ENCODE measurements at places on chromosomes 7 and 10.

GRCh38 chr10:98339799-98340198 lies 71.8 kb upstream of the LOXL4 start:
- no peak for DNase-seq

- no peak for DNase-seq
Observed at GRCh38 chr7:14177876-14178275, 188.4 kb upstream of the ETV1 start.

DNA sequence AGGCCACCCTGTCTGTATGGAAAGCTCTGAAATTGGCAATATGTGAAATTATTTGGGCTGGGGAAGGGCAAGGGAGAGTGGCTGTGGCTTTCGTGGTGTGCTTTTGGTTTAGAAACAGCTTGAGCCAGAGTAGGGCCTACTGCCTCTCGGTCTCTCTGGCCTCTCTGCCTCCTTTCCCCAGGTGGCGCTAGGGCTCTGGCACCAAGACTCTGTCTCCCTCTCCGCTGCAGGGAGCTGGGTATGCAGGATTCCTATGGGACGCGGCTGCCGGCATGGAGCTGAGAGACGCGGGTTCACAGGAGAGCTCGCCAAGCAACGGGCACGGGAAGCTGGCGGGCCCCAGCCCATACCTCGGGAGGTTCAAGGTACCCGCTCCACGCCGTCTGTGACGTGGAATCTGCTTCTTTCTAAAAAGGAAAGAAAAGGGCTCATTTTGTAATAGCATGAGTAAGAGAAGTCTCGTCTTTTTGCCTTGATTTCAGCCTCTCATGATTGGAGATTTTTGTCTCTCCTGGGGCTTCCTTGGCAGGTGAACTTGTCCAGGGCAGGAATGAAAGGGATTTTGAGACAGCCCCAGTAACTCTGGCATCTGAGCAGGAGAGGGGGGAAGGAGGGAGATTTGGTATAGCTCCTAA lies 105.1 kb upstream of the ANLN start:
- no peak for DNase-seq

DNA sequence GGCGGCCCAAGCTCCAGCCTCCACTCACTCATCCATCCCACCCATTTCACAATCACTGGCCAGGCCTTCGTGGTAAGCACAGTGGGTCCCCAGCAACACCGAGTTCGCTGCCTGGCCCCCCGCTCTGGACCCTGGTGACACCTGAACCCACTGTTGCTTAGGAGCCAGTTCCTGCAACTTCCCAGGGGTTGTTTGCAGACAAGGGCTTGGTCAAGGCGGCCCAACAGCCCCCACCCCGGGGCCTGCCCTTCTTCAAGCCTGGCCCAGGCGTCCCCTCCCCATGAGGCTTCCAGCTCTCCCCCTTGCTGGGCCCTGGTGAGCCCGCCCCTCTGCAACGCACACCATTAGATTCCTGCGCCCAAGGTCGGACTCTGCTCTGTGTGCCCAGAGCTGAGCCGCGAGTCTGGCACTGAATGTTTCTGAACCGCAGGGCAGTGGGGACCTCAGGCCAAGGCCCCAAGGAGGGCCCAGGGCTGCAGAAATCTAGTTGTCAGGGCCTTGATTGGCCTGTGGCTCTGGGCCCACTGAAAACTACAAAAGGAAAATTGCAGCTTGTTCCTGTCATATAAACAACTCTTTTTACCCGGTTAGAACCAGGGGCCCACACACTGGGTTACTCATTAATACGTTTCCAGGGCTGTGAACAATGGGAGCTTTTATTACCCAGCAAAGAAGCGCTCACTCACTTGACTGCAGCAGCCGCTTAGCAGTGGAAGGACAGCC lies 2.1 kb upstream of the COX19 start:
- DNase-seq = no peak

DNA sequence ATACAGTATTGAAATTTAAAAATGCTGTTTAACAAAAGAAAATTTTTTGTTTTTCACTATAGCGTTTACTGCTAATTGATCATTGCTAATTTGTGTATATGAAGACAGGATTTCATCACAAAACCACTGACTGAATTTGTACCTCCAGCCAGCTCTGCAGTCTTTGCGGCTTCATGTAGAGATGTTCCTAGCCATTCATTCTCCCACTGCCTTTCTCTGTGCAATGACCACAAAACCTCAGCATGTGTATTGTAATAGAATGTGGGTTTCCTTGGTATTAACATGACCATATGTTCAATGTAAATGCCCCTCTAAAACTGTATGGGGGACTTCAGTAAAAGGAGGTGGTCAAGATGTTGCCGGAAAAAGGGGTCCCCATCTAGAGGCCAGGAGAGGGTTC lies 81.1 kb upstream of the STEAP1B start:
- DNase-seq = no peak

- DNase-seq = no peak
Observed at GRCh38 chr7:68314208-68314607, 1284.1 kb upstream of the AUTS2 start.

- no peak for DNase-seq
Observed at GRCh38 chr10:132027423-132027983, 38.2 kb upstream of the JAKMIP3 start.

DNA sequence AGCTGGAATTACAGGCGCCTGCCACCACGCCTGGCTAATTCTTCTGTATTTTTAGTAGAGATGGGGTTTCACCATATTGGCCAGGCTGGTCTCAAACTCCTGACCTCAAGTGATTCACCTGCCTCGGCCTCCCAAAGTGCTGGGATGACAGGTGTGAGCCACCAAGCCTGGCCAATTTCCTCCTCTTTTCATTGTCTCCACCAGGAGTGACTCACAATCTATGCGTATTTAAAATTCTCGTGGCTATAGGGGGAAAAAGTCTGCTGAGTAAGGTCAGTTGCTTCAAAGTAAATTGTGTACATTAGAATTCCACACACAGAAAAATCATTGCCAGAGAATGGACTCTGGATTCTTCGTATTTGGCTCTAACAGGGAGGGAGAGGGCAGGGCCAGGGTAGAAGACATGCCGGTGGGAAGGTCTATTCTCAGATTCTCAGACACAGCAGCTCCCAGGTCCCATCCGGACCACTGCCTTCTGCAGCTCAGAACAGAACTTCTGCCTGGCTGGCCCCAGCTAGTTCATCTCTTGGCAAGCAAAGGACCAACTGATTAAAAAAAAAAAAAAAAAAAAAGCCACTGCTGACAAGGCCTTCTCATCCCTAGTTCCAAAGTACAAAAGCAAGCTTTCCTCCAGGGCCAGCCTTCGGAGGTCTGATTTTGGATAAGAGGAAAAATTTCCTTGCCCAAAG lies 22.2 kb downstream of the PSPH start:
- DNase-seq = no peak

GRCh38 chr7:37247861-37248260 lies 200.8 kb downstream of the ELMO1 start:
- no peak for DNase-seq

DNA sequence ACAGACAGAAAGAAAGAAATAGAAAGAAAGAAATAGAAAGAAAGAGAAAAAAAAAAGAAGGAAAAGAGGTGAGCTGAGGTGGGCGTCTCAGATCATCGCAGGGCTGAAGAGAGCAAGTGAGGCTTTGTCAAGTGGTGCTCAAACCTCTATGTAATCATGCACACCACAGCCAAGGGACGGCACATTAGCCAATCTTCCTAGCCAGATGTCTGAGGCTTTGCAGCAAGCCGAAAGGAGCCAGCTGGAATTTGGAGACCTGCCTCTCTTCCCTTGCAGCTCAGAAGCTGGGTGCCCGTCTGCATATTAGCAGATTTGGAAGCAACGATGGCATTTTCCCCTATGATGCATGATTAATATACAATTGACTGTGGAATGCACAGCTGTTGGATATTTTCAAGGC lies 52.5 kb downstream of the ADRA2A start:
- DNase-seq = no peak

Data from stimulated activated CD8-positive, alpha-beta memory T cell treated with anti-CD3 and anti-CD28 coated beads, Interleukin-4, amount 100 ng/mL, for 24 hours (primary cell).